A549 treated with CORT108297 at 1 μM for 4 hours (cell line): ENCODE measurements at places on chromosomes 5 and 9. TPM values are rescaled to one million over a fixed set of nuclear protein-coding genes. Genes with fewer than 3 reads are reported as not detected.

Gene BHMT
- 0.21 TPM in 1 of 5 replicates, not detected in the others for total RNA-seq

Gene RRAGA
- total RNA-seq: 106 to 131 TPM (median 129 TPM) in 5 replicates

Gene MLANA
- not detected in 5 replicates for total RNA-seq

Gene SLC6A19
- 0.01 to 0.03 TPM (median 0.01 TPM) in 3 of 5 replicates, not detected in the others for total RNA-seq

Gene SCAI
- 1.2 to 1.8 TPM (median 1.6 TPM) in 5 replicates for total RNA-seq

Gene PCDHB10
- total RNA-seq: 0.02 to 0.03 TPM in 2 of 5 replicates, not detected in the others
